SJSA1 (cell line): ENCODE measurements at places on chromosomes 3 and 15. TPM values are rescaled to one million over a fixed set of nuclear protein-coding genes. Genes with fewer than 3 reads are reported as not detected.

The SCAANT1 gene
- total RNA-seq, result not detected in 2 replicates

The MYL3 gene
- total RNA-seq, result not detected in 2 replicates

DNA sequence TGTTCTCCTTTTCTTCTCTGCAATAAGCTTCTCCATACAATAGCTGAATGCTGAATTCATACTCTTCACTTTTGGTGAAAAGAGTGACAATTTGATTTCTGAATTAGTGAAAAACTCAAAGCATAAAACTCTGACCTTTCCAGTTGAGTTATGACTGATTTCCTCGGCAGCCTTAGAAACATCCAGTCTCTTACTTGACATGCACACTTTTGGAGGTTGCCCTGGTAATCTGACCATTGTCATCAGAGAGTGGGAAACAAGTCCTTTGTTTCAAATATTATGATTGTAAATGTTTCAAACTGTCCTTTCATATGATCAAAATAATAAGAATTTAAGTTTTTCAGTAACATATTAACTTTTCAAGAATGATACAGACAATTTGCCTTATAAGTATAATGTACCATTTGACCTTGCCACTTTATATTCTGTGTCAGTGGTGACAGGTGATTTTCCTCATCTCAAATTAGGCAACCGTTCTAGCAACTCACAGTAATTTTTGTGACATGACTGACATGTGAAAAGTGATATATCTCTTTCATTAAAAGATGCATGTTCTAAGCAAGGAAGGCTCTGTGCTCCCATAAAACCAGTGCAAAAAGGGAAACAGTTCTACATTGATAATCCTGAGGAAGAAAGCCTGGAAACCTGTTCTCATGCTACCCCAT, 507.6 kb upstream of the ROBO2 start:
- H3K27me3 ChIP-seq, result no peaks in the 10 kb centered on the region
- H3K27ac ChIP-seq, result no peak overlapping the region
- DNase-seq, result no peak
- H3K4me1 ChIP-seq, result no peaks in the 10 kb centered on the region
- no peaks in the 10 kb centered on the region for H3K36me3 ChIP-seq

GRCh38 chr15:65066001-65066634, 1.7 kb downstream of the RASL12 start:
- H3K27ac ChIP-seq, result peak overlapping the region; percentile 75
- peaks cover 84% of the 10 kb centered on the region for H3K4me1 ChIP-seq
- H3K4me3 ChIP-seq, result peak overlapping the region; percentile 88
- H3K27me3 ChIP-seq, result no peaks in the 10 kb centered on the region

GRCh38 chr3:52245322-52246263, at the start of gene PPM1M:
Gene PPM1M, plus strand, starts transcription at chr3:52245759. Its CDS starts 66 bp downstream, at chr3:52245825.
- H3K36me3 ChIP-seq, result peaks cover 29% of the 10 kb centered on the region
- peak; percentile 44 for DNase-seq
- peak within 1 kb of the TSS; percentile 21; the same call in 1 of the 2 replicates for H3K27ac ChIP-seq
- H3K4me1 ChIP-seq, result peaks cover 26% of the 10 kb centered on the region
- no peaks in the 10 kb centered on the region for H3K27me3 ChIP-seq
